Non-pigmented ciliary epithelial cell (primary cell): ENCODE measurements at places on chromosomes 4 and X.

- DNase-seq, result no peak
Observed at GRCh38 chr4:176775338-176775737, 17.4 kb downstream of the VEGFC start.

DNA sequence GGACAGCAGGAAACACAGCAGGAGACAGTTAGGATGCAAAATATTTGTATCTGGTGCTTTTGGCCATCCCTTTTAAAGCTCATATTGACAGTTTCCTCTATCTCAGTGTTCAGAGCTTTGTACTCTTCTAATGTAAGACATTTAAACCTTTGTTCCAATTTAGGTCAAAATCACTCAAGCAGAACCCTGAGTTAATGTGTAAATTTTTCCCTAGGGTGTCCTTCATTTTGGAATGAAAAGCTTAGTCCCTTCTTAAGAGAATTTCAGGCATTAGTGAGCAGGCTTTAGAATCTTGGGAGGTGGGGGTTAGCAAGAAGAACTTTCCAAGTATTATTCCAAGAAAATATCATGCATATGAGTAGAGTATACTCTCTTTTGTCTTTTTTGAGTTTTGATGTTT, 188.7 kb downstream of the GBA3 start:
- no peak for DNase-seq

DNA sequence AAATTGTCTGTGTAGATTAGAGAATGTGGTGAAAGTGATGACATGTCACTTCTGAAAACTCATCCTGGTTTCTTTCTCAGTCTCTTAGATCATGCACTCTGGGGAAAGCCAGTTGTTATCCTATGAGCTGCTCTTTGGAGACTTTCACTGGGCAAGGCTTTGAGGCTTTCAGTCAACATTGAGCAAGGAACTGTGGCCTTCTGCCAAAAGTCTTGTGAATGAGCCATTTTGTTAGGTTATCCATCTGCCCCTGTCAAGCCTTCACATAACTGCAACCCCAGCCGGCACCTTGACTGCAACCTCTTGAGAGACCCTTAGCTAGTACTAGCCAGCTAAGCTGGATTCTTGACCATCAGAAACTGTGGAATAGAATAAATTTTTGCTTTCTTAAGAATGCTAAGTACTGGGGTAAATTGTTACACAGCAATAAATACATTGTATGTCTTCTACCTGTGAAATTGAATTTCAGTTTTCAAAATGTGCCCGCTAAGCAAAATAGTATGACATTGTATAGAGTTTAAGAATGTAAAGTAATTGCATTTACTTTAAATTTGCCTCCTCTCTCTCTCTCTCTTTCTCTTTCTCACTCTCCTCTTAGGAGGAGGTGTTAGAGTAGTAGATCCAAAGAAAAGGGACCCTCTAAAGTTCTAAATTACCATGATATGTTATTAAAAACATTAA, 1273.0 kb downstream of the RAPGEF2 start:
- DNase-seq, result no peak

- DNase-seq, result no peak
Observed at GRCh38 chr4:4394644-4395043, 7.7 kb downstream of the NSG1 start.

- no peak for DNase-seq
Observed at GRCh38 chr4:151029537-151029936, 14.5 kb upstream of the LRBA start.

DNA sequence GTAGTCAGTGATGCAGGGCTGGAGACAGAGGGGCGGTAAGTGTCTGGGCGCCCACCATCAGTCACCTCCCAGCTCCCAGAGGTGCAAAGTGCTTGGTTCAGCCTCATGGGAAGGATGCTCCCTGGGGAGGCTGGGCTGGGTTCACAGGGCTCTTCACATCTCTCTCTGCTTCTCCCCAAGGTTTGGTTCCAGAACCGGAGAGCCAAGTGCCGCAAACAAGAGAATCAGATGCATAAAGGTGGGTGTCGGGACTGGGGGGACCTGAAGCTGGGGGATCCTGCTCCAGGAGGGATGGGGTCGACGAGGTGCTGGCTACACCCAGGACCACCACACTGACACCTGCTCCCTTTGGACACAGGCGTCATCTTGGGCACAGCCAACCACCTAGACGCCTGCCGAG, 10.1 kb downstream of the SHOX start:
- no peak for DNase-seq

GRCh38 chr4:138247643-138248042, 5.5 kb upstream of the SLC7A11 start:
- DNase-seq, result no peak

DNA sequence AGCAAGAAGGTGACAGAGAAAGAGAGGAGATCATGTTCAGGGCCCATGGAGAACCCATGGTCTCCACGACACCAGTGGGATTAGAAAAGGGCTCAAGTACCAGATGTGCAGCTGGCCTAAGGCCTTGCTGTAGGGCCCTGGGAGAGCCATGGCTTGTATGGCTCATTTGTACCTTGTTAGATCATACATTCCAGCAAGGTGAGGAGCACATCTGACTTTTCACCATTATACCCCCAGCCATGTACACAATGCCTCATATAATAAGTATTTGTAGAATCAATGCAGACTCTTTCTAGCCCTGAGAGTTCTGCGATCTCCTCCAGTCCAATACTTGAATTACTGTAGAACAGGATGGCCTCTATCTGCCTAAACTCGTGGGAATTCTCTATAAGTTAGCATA, 94.2 kb upstream of the MAP3K15 start:
- no peak for DNase-seq

GRCh38 chrX:135556055-135556454, 35.6 kb downstream of the INTS6L start:
- no peak for DNase-seq

GRCh38 chrX:72245461-72246089, 6.7 kb upstream of the ERCC6L start:
- DNase-seq, result no peak

GRCh38 chrX:97211070-97211469, 327.4 kb downstream of the RPA4 start:
- no peak for DNase-seq

- no peak for DNase-seq
Observed at GRCh38 chrX:13955095-13955647, 74.5 kb downstream of the GEMIN8 start.

GRCh38 chr4:30838331-30838730, 118.2 kb downstream of the PCDH7 start:
- DNase-seq, result no peak

DNA sequence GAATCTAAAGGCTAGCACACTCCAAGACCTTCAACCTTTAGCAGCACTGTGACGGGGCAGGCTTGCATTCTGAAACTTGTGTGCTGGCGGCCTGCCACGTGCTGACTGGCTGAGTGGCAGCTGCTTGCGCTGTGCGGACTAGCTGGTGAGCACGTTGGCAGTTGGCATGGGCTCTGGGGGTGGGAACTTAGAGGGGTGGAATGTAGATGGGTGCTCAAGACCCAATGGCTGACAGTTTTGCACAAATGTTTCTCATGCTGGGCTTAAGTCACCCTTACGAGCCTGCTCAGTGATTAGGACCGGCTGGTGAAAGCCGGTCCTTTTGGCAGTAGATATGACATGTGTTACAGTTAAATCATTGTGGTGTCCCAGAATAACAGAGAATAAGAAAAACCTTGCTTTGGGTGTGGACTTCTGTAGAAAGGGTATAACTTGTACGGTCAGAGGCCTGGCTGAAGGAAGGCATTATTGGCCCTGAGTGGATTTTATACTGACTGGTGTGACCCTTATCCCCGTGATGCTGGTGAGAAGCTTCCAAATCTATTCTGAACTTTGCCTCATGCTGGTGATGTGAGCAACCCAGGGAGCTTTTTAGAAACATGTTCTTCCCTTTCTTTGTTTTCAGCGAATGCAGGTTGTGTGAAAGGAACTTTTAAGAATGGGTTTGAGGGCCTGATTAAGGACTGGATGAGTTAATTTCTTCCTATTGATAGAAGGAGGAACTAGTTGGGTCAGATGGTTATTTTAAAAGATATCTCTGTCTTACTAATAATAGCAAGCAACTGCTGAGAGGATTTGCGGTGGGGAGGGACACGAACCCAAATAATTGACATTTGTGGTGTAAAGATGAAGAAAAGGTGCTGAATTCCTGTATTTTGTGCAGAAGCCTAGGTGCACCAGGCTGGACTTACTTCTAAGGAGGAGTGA, 107.4 kb upstream of the SLC4A4 start:
- DNase-seq, result no peak

DNA sequence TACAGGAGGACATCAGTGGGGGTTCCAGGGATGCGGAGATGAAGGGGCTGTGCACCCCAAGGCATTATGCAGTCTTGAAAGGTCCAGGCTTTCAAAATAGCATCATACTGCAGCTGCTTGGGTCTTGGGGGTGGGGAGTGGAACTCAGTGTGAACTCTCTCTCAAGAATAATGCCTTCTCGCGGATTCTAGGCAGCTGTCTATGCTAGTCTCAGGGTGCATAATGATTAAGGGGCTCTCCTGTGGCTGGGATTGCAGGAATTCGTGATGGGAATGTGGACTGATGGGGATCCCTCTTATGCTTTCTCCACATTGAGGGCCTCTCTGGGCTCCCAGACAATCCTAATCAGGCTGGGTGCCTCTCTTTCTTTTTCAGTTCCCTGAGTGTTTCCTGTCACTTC, 172.2 kb upstream of the ARHGAP24 start:
- no peak for DNase-seq

GRCh38 chr4:70885174-70885573, 17.0 kb upstream of the MOB1B start:
- DNase-seq, result no peak

GRCh38 chr4:4362991-4363697, 23.8 kb upstream of the NSG1 start:
- DNase-seq, result no peak
